Fibroblast of skin of right biceps (primary cell): ENCODE measurements at places on chromosomes 7 and 10.

DNA sequence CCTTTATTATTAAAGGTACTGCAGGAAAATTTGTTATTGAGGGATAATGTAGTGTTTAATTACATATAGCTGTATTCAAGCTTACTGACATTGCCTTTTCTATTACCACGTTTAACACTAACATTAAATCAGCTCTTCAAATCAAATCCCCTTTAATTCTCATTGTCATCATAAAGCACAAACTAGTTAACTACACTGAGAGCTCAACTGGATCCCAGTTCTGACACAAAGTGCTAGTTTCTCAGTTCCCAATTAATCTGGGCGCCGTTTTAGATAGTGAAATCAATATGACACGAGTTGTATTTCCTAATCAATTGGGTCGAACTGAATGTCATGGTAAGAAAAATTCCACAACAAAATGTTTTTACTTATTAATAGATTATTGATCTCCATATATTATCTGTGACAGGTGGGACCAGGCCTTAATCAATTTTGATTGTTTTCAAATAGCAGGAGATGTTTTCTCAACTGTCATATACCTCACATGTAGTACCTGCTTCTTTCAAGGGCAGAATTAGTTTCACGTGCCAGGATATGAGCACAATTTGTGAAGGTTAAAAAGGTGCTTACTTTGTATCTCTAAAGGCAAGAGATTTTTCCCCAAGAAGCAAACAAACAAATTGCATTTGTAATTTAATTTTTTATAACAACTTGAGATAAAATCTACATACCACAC, 71.0 kb downstream of the AASS start:
- no peak for DNase-seq

DNA sequence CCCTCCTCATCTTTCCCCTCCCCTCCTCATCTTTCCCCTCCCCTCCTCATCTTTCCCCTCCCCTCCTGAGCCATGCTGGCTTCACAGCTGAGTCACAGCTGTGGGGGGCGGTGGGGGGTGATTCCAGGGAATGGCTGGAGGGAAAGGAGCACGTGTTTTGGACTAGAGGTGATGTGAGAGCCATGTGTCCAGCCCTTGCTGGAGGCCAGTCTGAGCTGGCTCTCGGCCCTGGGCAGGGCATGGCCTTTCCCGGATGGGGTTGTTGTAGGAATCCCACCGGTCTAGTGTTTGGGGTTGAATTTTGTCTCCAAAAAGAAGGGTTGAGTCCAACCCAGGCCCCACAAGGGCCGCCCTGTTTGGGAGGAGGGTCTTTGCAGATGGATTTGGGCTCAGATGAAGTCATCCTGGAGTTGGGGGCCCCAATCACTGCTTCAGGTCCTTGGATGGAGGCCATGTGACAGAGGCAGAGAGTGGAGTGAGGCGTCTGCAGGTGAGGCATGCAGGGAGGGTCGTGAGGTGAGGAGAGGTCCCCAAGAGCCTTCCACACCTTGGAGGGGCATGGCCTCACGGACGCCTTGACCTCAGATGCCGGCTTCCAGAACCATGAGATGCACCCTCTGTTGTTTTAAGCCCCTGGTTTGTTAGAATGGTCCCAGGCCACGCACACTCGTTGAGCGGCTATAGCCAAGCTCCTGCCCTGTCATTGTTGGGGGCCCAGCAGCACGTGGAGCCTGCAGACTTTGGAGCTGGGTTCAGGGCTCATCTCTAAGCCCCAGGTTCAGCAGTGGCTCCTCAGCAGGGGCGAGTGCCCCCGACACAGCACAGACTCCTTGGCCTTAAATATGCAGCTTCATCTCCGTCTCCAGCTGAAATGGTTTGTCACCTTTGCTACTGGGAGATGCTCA, 101.6 kb downstream of the DNAJB6 start:
- DNase-seq: peak; percentile 16

GRCh38 chr10:35409094-35409582, 72.8 kb downstream of the CCNY start:
- DNase-seq: peak; percentile 72

GRCh38 chr10:45253183-45253914, 62.1 kb downstream of the OR13A1 start:
- DNase-seq: no peak

GRCh38 chr7:68828575-68828974, 769.7 kb upstream of the AUTS2 start:
- no peak for DNase-seq

- no peak for DNase-seq
Observed at GRCh38 chr7:142891490-142892082, 6.0 kb upstream of the TRPV6 start.

DNA sequence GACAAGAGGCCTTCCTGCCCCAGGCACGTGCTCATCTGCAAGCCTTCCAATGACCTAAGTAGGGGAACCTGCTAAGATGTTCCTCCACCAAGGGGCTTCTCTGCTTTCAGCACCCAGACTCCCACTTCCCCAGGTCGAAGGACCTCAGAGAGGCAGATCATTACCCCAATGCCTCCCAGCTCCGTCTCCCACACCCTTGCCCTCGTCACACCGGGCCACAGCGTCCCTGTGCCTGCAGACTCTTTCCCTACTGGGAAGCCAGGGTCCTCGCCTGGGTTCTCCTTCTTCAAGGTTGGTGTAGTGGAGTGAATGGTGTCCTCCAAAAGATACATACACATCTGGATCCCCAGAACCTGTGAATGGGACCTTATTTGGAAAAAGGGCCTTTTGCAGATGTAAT, 151.9 kb downstream of the UBE2H start:
- DNase-seq: no peak

DNA sequence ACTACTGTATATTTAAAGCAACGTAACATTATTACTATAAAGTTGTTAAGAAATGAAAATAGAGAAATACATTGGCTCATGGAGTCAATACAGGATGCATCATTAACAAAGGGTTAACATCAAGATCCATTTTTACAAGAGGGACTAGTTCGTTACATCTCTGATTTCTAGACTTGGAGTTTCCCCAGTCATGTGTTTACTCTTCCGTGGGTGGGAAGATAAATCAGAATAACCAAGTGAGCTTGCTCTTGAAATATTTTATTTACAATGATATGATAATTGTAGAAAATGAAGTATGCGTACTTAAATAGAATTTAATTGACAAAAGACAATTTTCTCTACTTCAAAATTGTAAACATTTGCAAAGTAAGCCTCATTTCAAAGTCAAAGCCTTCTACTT, 1.0 kb upstream of the PRKAR2B start:
- DNase-seq: no peak

DNA sequence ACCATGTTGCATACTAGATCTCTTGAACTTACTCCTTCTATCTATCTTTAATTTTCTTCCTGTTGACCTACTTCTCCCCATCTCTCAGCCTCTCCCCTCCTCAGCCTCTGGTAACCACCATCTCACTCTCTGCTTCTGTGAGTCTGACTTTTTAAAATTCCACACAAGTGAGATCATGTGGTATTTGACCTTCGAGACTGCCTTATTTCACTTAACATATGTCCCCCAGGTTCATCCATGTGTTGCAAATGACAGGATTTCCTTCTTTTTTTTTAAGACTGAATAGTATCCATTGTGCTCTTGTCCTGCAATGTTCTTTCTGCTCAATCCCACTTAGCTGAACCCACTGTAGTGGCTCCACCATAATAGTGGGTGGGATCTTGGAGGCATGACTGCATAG, 51.4 kb upstream of the DNAJC1 start:
- peak; percentile 42 for DNase-seq

DNA sequence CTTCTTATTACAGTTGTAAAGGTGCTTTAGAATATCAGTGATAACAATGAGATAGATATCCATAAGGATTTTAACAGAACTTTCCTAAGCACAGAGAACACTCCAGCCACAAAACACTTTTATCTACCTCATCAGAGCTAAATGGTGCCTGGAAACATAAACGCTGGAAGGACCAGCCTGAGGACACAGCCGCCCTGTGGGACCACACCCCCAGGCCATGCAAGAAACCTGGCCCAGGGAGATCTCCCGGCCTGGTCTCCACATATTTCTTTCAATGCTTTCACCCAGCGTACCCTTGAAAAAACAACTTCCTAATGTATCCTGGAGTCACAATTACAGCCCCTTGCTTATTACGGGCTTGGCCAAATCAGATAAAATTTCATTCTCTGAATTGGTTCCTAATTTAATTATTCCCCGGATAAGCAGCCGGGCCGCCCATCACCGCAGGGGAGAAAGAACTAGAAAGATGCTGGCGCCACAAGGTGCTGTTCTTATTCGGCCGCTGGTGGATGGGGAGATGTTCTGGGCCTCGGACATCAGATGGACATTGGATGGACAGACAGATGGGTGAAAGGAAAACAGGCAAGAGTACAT, 11.8 kb downstream of the CHST15 start:
- no peak for DNase-seq

- no peak for DNase-seq
Observed at GRCh38 chr10:101130141-101130540, 959 bp upstream of the TLX1 start.

DNA sequence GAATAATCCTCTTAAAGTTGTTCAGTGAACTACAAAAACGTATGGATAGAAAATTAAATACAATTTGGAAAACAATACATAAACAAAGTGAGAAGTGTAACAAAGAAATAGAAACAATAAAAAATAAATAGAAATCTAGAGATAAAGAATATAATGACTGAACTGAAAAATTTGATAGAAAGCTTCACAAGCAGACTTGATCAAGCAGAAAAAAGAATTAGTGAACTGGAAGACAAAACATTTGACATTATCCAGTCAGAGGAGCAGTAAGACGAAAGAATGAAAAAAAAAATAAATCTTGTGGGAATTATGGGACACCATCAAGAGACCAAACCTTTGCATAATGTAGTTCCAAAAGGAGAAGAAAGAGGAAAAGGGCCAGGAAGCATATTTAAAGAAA, 32.4 kb upstream of the NPY start:
- no peak for DNase-seq

- no peak for DNase-seq
Observed at GRCh38 chr7:28466341-28466740, 54.0 kb downstream of the CREB5 start.

- no peak for DNase-seq
Observed at GRCh38 chr10:97875391-97875790, 25.7 kb downstream of the GOLGA7B start.

DNA sequence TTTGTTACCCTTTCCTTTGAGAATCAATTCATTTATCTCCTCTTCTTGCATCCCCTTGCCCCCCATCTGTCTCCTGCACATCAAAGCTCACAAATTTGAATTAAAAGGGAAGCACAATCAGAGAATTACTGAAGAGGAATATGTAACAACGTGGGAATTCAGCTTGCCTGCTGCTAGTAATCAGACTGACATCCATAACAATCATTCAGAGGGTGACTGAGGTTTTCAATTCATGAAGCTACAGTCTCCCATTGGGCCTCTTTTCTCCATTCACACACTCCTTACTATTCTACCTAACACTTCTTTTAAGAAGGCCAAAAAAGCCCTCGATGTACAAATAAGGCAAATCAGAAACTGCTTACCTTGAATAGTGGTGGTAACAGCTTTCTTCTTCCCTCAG, 24.3 kb upstream of the DNA2 start:
- no peak for DNase-seq
